Muscle of leg (tissue), 16 donors: ENCODE measurements at places on chromosomes 12 and 14. TPM values are rescaled to one million over a fixed set of nuclear protein-coding genes. Genes with fewer than 3 reads are reported as not detected.

Gene TRHDE
- total RNA-seq: 2.3 TPM

Gene KRT3
- total RNA-seq: not detected

Gene OR4E2
- total RNA-seq: not detected

DNA sequence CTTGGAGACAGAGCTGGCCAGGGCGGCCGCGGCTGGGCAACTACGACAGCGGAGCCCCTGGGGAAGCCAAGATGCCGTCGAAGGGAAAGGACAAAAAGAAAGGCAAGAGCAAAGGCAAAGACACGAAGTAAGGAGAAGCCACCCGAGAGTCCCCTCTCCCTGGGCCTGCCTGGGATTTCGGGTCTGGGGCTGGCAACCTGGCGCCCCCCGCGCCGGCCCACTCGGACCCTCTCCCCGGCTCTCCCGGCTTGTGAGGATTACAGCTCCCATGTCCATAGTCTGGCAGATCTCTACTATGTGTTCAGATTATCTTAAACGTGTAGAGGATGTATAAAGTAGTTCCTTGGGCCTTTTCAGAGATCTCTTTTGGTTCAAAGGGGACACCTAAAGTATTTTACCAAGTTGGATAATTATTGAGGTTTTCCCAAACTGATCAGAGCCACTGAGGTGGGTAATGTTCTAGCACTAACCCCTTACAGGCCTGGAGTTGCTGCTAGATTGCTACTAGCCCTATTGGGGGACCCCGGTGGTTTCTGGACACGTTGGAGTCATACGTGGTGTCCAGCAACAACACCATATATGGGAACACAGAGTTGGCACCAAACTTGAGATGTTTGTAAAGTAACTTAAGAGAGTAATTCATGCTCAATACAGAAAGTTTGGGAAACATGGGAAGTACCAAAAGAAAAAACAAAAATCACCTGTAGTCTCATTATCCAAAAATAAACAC is 424 bp downstream of the BBOF1 start:
- H3K27me3 ChIP-seq: no peaks in the 10 kb centered on the region
- peaks cover 2% of the 10 kb centered on the region for H3K4me1 ChIP-seq
- peak overlapping the region; percentile 93 for H3K27ac ChIP-seq

DNA sequence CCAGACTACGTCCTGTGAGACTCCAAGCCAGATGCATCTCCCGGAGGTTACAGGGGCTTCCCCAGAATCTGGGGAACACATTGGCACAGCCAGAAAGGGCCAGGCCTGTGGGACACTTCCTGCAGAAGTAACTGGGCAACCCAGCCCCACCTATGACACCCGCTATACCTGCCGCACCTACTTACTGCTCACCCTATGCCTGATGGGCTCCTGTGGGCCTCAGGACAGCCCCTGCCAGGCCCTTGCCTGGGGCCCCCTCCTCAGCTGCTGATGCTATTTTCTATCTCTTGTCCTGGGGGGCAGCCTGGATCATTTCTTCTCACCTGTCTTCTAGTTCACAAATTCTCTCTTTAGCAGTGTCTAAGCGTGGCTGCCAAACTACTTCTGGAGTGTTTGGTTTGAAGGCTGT is 28.7 kb downstream of the JAG2 start:
- DNase-seq: no peak
- H3K27ac ChIP-seq: no peak overlapping the region
- H3K4me1 ChIP-seq: no peaks in the 10 kb centered on the region
- H3K27me3 ChIP-seq: no peaks in the 10 kb centered on the region

Gene KERA
- 223 TPM for total RNA-seq

Gene FOXG1
- total RNA-seq: under 0.01 TPM

DNA sequence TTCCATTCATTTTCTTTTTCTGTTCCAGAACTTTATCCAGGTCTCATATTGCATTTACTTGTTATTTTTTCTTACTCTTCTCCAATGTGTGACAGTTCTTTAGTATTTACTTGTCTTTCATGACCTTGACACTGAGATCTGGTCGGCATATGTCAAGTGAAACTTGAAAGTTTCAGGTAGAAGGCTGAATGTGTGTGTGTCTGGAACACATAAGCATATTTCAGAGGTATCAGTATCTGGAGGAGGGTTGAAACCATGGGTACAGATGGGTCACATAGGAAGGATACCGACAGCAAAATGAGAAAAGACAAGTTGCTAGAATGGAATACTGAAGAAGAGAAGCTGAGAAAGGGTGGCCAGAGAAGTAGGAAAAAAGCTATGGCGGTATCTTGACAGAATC is 22.5 kb upstream of the PTGDR start:
- no peaks in the 10 kb centered on the region for H3K4me1 ChIP-seq
- no peaks in the 10 kb centered on the region for H3K27me3 ChIP-seq
- no peak overlapping the region for H3K4me3 ChIP-seq
- no peak overlapping the region for H3K27ac ChIP-seq
